ENCODE measurements at places on chromosomes 1 and 21.

DNA sequence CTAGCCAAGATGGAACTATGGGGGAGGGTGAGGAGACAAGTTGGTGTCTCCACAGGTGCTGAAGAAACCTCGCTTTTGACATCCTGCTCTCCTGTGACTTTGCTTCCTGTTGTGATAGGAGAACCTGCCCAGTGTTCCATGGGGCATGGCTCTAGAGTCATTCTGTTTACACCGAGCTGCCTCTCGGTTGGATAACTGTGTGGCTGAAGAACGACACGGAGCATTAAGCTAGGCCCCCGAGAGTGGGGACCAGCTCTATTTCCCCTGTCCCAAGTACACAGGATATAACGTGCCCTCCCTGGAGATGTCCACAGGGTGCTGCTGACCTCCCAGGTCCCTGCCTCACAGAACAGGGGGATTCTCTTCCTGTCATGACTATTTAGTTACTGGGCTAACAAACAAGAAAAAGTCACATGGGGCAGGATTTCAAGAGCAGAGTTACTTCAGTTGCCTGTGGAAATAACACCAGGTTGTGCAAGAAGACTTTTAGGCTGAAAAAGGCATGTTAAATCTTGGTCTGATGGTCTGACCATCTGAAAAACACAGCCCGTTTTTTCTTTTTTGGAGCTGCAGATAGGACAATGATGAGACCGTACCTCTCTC lies 29.4 kb upstream of the PPP2R5A start:
- DNase-seq: no peak

GRCh38 chr1:29645586-29645985 lies 409.3 kb downstream of the PTPRU start:
- DNase-seq: no peak

- DNase-seq: no peak
These were observed 153.3 kb upstream of the SGIP1 start for GRCh38 chr1:66380452-66381212.

GRCh38 chr1:205928317-205928716 lies 14.9 kb downstream of the SLC26A9 start:
- DNase-seq: no peak

- peak; percentile 45 for DNase-seq
These were observed 160.6 kb upstream of the USP24 start for GRCh38 chr1:55375617-55376258.

DNA sequence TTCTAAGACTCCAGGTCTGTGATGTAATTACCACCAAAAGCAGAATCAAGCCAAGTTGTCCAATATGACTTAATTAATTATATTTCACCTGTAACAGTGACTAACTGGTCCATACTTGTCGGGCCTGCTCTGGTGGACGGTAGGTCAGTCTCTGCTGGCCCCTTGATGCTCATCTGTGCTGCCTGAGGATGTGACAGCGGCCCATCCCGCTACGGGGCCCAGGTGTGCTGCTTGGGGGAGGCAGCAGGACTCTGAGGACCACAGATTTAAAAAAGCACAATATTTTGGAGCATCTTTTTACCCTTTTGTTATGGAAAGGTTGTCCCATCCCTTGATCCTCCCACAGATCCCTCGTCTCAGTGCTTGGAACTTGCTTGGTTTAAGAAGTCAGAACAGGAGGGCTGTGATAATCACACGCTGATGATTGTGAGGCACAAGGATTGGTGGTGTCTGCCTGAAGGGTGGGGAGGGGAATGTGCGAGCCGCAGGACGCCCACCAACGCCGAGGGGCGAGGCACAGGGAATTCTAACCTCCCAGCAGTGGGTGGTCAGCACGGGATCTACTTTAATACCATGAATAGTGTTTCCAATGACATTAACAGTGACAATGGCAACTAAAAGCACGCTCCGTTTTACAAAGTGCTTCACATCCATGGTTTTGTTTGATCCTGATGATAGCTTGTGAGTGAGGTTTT lies 27.8 kb upstream of the UMODL1 start:
- DNase-seq: no peak

DNA sequence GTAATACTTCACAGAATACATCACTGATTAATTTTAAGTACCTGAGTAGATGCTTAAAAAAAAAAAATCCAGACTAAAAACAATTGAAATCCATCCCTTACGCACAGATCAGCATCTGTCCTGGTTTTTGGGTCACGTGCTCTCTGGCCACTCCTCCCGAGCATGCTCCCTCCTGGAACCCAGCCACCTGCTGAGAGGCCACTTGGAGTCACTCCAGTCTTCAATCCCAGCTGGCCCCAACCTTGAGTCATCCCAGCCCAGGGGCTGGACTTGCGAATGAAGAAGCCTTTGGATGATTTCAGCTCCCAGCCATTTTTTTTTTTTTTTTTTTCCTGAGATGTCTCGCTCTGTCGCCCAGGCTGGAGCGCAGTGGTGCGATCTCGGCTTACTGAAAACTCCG lies 8.9 kb downstream of the MAP1LC3C start:
- no peak for DNase-seq

GRCh38 chr1:211685823-211686222 lies 10.4 kb upstream of the NEK2 start:
- DNase-seq: no peak

GRCh38 chr1:223556414-223557129 lies 108.9 kb downstream of the CAPN8 start:
- peak; percentile 36 for DNase-seq

DNA sequence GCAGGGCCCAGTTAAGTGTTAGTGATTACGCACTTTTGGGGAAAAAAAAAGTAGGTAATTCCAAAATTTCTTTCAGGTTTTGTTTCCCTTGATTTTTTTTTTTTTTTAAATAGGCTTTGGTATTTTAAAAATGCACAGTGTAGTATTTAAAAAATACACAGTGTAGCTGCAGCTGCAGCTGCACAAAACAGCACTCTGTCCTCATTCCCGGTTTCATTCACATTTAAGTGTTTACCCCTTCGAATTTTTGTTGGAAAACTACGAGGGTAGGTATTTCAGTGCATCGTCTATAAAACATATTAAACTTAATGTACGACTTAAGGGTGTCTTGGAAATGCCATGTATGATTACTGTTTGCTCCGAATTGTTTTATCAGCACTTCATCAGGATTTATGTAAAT lies 3.4 kb downstream of the NEK7 start:
- DNase-seq: no peak

- no peak for DNase-seq
These were observed 24.7 kb downstream of the PALMD start for GRCh38 chr1:99670583-99670982.

- DNase-seq: no peak
These were observed 2.0 kb downstream of the EFHD2 start for GRCh38 chr1:15411593-15412137.

DNA sequence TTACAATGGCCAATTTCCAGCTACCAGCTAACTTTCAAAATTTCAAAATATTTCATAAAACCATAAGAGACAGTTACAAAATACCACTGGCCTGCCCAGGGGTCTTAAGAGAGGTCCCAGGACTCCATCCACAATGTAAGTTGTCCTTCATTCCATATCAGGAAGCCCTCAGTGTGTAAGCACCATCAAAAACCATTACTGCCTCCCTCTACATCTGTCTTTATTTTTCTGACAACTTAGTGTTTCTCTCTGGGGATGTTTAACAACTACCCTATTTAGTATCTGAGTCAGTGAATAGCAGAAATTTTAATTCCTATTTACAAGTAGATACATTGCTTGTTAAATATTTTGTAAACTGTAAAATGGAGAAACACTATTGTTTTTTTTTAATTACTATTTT lies 339.3 kb upstream of the ADAMTS5 start:
- no peak for DNase-seq

DNA sequence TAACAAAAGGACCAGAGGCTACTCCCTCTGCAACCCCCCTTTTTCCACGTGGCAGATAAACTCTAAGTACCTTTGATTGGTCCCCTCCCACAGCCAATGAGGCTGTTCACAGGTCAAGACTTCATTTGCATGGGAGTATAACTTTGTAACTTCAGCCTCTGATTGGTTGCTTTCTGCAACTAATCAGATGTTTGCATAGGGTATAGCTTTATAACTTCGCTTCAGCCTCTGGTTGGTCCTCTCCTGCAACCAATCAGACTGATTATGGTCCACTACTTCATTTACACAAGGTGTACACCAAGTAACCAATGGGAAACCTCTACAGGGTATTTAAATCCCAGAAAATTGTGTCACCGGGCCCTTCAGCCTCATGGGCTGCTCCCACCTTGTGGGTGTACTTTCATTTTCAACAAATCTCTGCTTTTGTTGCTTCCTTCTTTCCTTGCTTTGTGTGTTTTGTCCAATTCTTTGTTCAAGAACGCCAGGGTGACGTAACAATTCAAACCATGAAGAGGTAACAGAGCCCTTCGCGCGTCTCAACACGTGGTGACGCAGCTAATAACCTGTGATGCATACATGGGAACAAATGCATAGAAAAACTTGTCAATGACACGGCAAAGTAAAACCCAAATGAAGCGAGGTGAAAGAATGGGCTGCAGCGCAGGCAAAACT lies 47.2 kb downstream of the VPS26C start:
- DNase-seq: no peak

Measured in Panc1 (cell line).